Kidney glomerular epithelial cell (primary cell): ENCODE measurements at places on chromosomes 5 and 9.

DNA sequence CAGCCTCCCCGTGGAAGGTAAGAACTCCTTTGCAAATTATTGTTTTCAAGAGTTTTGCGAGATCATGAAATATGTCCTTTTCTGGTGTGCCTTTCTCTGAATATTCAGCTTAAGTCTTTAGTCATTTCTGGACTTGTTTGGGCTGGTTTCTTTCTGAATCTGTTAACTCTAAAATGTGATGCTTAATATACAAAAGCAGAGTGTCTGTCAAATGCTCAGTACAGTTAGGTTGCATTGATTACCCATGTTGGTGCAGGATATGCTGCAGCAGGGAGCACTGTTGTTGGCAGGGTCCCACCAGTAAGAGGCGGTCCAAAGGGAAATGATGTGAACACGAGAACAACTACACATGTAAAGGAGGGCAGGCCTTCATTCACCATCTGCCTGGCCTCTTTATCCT is 47.7 kb downstream of the SPTAN1 start:
- DNase-seq = no peak

DNA sequence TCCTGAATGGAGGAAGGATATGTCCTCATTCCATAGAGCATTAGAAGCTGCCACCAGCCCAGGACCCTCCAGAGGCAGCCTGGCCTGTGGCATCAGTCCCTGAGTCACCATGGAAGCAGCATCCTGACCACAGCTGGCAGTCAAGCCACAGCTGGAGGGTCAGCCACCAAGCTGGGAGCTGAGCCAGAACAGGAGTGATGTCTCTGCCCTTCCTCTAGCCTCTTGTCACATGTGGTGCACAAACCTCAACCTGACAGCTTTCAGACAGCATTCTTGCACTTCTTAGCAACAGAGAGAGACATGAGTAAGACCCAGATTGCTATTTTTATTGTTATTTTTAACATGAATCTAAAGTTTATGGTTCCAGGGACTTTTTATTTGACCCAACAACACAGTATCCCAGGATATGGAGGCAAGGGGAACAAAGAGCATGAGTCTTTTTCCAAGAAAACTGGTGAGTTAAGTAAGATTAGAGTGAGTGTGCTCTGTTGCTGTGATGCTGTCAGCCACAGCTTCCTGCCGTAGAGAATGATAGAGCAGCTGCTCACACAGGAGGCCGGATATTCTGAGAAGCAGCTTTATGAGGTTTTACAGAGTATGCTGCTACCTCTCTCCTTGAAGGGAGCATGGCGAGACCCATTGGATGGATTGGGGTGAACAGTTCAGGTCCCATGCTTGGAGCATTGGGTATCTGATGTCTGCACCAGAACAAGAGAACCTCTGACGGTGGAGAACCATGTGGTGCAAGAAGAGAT is 13.0 kb upstream of the CYFIP2 start:
- no peak for DNase-seq

DNA sequence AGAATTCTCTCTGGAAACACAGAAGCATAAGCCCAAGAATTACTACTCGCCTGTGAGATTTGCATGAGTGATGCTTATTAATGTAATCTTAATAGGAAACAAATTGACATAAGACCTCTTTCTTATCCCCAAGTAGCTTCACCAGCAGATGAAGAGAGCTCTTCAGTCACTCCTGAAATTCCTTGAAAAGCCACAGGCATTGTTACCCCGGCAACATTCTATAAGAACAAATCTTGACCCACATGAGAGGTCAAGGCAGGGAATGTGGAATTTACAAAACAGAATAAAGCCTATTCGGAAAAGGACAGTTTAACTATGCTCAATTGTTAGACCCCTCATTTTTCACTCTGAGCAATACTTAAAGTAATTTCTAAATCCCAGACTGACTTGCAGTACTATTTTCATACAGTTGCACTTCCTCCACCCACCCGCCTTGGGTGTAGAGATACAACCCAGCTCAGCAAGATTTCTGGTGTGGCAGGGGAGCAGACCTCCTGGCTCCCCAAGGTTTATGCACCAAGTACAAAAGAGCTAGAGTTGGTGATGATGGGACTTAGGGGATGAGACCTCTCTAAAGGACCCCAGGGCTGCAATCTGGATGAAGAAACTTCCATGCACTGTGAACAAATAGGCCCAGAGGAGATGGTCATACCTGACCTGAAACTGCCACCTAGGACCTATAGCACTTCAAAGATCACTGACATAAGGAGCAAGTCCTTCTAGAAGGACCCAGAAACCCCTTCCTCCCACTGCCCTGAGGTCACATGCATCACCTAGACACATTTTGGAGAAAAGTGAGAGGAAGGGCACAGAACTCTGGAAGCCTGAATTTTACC is 242.1 kb downstream of the ZNF608 start:
- DNase-seq = no peak

DNA sequence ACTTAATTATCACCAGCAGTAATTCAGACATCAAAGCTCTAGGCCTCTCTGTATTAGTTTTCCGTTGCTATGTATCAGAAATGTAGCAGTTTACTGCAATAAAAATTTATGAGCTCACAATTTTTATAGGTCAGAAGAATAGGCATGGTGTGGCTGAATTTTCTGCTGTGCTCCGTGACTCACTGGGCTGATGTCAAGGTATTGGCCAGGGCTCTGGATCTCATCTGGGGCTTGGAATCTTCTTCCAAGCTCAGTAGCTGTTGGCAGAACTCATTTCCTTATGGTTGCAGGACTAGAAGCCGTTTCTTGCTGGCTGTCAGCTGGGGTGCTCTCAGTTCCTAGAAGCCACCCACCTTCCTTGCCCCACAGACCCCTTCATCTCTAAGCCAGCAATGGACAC is 66.3 kb downstream of the PSAT1 start:
- DNase-seq = no peak

DNA sequence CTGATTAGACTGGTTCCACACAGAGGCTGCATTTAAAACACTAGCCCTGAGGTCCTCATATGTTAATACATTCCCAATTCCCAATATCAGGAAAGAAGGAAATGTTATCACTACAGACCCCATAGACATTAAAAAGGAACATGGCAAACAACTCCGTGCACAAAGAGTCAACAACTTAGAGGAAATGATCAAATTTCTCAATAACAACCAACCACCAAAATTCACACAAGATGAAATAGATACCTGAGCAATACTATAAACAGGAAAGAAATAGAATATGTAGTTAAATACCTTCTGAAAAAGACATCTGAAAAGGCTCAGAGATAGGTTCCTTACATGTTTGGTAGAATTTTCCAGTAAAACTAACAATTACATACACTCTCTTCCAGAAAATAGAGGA is 28.9 kb downstream of the SEMA4D start:
- DNase-seq = no peak

DNA sequence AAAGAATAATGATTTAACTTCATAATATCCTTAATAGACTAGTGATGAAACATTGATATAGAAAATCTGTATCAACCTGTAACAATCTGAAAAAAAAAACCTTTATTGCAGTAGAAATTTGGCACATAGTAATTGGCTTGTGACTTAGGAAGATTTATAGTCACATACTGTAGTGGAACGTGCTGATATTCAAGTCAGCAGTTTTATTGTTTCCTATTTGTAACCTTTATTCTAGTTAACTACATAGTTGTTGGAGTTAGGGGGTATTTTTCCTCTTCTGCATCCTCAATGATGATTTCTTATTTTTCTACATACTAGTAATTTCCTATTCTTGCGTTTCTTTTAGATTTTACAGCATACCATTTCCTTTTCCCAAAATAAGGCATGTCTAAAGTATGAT is 14.5 kb upstream of the LRRC70 start:
- DNase-seq = no peak

GRCh38 chr5:16131878-16132277 is 47.7 kb downstream of the MARCHF11 start:
- DNase-seq = no peak

DNA sequence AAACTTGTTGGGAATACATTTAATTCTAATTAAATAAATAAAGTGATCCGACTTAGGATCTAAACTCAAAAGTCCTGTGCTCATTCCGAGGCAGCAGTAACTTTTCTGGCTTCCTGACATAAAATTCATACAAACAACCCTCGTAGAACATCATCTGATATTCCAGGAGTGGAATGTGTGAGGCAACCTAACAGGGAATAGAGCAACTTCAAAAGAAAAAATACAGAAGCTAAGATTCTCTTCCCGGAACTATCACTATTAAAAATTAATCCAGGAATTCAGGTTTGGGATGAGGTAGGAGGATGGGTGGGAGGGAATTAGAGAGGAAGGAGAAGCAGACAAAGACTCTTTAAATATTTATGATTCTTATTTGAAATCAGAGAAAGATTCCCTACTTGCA is 32.9 kb upstream of the TRIO start:
- DNase-seq = no peak

- no peak for DNase-seq
These were observed 582.5 kb downstream of the TAF11L14 start for GRCh38 chr5:18216729-18217128.

DNA sequence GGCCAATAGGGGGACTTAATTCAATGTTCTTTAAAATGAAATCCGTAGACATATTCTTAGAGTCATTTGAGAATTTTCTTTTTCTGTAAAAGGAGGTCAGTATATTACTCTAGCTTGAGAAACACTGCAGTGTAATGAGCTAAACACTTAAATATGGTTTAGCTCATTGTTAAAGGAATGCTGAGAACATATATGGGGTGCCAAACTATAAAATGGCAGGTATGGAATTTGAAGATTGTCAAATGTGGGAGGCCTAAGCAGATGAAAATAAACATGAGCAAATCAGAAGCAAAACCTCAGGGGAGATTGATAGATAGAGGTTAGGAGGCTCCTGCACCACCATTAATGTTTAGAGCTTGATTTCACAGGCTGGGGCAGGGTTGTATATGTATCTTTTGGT is 57.9 kb downstream of the STX17 start:
- no peak for DNase-seq

DNA sequence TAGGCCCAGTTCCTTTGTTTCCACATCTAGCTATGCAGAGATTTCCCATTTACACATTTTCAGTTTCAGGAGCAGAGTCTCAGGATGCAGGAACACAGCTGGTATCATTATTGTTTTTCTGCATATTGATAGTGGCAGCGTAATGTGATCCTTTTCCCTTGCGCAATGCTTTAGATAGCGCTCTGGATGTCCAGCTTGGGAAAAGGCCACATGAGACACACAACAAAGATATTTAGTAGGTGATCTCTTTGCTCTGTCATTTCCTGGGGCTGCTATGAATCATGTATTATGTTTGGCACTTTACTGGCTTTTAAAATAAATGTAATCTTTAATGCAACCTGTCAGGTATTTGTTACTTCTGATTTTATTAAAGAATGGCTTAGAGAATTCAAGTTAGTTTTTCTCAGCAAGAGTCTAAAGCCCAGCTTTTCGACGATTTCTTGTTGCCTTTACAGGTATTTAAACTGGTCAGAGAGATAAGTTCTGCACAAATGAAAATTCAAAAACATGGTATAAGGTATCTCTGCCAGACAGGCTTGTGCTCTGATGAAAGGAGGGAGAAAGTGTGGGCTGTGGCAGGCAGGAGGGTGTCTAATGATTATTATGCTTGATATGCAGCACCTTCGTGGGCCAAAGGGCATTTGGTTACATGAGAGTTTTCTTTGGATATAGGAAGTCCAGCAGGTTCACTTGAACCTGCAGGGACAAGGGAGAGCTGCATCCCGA is 42.2 kb downstream of the PTTG1 start:
- DNase-seq = peak; percentile 41

GRCh38 chr5:37211661-37212060 is 37.5 kb downstream of the CPLANE1 start:
- DNase-seq = no peak

DNA sequence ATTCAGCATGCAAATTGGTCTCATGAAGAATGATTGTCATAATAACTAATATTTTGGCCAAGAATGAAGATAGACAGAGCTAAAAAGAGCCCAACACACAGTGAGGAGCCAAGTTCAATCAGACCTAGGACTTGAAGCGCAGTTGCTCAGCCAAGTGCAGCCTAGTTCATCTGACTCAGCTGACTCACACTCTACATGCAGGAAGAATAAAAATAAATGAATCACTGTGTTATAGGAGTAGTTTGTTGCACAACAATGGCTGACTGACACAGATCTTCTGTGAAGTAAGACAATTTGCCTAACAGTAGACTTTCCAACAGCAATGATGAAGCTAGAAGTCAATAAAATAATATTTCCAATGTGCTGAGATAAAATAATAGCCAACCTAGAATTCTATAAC is 261.5 kb downstream of the CEMIP2 start:
- peak; percentile 93 for DNase-seq

- DNase-seq = peak; percentile 55
These were observed 734 bp downstream of the KIF27 start for GRCh38 chr9:83920469-83920926.

DNA sequence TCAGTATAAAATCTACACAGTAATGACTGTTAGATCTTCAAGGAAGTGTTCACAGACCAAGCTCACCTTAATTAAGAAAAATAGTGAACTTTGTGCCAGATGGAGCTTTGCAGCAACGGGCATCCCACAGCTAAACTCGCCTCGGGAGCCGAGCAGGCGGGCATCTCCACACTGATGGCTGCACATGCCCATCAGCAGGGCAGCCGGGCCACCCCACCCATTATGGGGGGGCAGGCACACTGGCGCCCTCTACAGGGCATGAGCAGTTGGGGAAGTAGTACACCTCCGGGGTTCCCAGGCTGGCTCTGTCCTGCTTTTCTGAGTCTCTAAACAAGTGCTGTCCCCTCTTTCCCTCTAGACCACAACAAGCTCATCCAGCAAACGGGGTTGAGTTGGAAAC is 21.6 kb downstream of the ANKS6 start:
- DNase-seq = no peak

DNA sequence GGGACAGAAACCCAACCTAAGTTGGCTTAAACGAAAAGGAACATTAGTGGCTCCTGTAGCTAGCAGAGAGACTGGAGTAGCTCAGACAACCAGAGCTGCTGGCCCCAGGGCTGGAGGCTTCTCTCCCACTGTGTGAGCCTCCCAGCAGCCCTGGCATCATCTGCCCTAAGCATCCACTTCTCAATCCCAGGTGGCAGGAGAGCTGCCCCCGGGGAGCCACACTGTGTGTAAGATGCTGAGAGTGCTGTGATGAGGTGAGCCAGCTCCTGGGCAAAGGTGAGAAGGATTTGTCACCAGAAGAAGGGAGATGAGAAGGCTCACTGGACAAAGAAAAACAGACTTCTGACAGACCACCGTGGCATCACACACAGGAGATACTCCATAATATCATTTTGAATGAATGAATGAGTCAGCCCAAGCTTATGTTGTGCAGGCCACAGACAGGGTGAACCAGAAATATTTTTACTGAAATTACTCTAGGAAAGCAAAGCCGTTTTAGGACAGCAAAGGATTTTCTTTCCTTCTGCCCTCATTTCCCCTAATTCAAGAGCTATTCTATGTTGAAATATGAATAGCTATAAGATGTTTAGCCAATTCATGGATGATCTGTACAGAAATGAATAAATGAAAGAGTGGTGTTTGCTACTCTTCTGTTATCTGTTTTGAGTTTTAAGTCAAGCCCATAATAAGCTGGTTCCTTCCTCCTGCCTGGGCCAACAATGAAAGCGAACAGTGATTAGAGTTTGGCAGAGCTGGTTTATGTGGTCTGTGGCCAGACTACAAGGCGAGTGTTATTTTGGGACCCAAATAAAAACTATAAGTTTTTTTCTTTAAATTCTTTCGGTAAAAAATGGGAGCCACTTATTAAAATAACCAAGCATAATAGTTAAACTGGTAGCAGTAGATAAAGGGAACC is 57.4 kb upstream of the ECM2 start:
- no peak for DNase-seq
